Activated CD4-positive, CD25-positive, alpha-beta regulatory T cell treated with anti-CD3 and anti-CD28 coated beads, Interleukin-2, amount 50 U/mL, for 72 hours (primary cell): ENCODE measurements at places on chromosomes 6 and 20.

- no peak for DNase-seq
Observed at GRCh38 chr20:56171087-56172012, 77.2 kb upstream of the MC3R start.

DNA sequence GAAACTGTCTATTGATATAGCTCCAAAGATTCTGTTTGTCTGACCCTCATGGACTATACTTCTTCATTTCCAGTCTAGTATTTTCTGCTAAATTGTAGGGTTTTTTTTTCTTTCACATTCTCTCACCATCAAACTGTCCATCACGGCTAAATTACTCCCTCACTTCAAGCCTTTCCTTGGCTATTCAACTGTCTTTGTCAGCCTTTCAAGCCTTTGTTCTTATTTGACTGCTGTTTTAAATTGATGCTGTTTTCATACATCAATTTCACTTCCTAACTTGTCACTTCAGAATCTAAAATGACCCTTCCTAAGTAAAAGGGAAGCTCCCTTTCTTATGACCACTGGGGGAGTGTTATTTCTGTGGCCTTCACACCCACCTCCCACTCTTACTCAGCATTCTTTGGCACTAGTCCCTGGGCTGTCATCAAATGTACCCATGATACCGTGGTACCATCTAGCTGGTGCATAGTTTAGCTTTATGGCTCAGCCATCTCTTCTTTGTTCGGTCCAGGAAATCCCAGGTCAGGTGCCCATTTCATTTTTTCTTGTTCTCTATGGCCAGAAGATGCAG is 8.6 kb downstream of the GJA1 start:
- no peak for DNase-seq

DNA sequence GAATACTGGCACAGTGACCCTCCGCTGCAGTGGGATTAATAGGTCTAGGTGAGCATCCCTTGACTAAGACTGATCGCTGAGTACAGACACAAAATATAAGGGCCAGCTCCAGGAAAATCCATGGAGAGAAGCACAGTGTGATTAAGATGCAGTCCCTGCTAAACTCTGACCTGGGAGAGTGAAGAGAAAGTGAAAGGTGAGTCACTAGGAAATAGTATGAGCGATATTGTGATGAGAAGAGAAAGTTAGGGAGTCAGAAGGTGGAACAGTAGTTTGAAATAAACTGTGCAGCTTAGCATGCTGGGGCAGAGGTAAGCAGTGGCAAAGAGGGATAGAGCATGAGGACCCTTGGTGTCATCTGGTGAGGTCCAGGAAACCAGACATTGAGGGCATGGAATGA is 278.6 kb upstream of the MAP3K7 start:
- no peak for DNase-seq

DNA sequence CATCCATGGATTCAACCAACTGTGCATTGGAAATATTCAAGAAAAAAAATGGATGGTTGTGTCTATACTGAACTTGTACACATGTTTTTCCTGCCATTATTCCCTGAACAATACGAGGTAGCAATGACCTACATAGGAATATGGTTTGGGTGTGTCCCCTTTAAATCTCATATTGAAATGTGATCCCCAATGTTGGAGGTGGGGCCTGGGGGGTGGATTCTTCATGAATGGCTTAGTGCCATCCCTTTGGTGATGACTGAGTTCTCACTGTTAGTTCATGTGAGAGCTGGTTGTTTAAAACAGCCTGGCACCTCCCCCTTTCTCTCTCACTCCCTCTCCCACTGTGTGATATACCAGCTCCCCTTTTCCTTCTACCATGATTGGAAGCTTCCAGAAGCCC is 139.8 kb upstream of the BACH2 start:
- DNase-seq: no peak

DNA sequence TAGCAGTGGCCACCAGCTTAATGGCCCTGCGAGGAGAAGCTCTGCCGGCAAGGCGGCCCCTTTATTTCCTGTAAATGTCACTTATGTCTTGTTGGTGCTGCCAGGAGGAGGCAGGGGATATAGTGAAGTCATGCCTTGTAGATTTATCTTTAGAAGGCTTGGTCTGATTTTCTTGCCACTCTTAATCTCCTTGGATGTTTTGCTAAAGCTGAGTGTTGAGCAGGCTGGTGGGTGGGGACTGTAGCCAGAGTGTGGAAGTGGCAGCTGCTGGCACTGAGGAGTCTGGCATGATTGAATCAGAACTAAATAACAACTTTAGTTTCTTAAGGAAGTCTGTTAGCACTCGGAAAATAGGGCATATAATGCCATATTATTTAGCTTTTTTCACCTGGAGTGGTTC is 77.9 kb downstream of the PHF20 start:
- no peak for DNase-seq

GRCh38 chr6:168400037-168400436 is 40.9 kb upstream of the SMOC2 start:
- DNase-seq: no peak

- no peak for DNase-seq
Observed at GRCh38 chr6:140774080-140774505, 1358.6 kb upstream of the GJE1 start.

- no peak for DNase-seq
Observed at GRCh38 chr6:72321788-72322187, 300.1 kb upstream of the KCNQ5 start.

DNA sequence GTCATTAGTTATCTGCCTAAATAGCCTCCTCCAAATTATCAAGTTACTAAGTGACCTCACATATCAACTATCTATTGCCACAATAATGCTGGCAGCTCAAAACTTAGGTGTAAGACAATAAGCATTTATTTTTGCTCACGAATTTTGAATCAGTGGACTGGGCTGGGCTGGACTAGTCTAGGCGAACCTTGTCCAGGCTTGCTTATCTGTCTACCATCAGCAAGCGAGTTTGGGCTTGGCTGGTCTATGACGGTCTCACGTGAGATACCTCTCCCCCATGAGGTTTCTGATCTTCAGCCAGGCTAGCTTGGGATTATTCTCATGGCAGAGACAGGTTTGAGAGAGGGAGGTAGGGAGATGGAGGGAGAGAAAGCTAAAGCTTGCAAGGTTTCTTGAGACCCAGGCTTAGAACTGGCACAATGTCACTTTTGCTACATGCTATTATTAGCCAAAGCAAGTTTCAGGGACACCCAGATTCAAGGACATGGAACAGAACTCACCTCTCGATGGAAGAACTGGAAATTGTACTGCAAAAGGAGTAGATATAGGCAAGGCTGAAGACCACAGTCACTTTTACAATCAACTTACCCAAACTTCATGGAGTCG is 80.9 kb downstream of the WASF1 start:
- DNase-seq: no peak

DNA sequence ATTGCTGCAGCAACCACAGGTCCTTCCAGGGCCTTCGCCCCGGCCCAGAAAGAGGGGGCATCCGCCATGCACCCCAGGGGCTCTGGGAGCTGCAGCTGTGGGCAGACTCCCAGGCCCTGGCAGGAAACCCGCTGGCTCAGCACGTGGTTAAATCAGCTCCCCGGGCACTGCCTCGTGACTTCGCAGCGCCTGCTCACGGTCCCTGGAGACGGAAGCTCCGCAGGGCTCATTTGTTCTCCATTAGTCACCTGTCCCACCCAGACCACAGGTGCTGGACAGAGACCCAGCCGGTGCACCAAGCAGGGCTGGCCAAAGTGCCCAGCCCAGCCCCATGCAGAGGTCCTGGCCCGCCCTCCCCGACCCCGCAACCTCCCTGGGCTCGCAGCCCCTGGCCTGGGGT is 14.7 kb downstream of the KCNQ2 start:
- no peak for DNase-seq

- no peak for DNase-seq
Observed at GRCh38 chr6:116476002-116476678, 15.0 kb downstream of the CALHM6 start.

GRCh38 chr6:81788748-81789147 is 36.3 kb upstream of the TENT5A start:
- no peak for DNase-seq

GRCh38 chr20:57986666-57987065 is 241.8 kb downstream of the ANKRD60 start:
- DNase-seq: no peak

GRCh38 chr20:45538209-45538799 is 978 bp downstream of the WFDC6 start:
- no peak for DNase-seq

DNA sequence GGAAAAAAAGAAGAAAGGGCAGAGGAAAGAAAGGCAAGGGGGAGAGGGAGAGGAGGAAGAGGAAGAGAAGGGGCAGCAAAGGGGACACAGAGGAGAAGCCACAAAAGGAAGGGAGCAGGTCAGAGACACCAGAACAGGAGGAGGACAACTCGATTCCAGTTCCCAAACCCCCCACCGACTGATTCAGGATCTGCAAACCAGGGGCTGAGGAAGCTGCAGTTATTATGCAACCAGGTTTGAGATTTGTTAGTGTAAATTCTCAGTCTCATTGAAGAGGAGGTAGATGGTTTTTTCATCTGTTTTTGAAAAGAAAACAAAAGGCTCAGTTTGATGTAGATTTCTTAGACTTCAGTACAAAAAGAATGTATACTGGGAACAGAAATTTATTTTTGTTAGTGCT is 202.8 kb downstream of the FOXC1 start:
- no peak for DNase-seq

GRCh38 chr20:37142708-37143107 is 36.4 kb upstream of the RPN2 start:
- no peak for DNase-seq

DNA sequence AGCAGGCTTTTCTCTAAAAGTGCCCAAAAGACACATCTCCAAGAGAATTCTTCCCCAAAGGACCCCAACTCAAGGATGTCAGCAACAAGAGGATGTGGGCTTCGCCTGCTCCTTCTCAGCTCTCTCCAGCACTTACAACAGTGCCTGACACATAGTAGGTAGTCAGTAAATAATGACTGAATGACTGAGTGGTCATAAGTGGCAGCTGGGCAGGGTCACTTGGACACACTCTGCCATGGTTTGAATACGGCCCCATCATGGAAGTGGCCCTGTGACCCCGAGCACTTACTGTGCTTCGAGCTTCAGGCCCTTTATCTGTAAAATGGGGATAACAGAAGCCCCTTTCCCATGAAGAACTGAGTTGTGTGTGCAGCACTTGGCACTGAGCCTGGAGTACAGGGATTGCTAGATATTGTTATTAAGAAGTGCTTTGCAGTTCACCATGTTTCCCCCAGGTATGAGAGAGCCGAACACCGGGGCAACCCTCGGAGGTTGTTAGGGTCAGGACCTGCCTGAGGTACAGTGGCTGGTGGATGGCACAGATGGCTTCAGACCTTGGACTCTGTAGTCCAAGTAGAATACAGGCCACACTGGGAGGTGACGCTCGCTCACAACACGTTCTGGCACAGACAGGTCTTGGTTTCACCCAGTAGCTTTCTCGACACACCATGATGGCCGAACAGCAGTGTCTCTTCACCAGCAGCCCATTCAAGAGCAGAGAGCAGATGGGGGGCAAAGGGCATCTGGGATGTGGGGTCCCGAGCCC is 56.0 kb downstream of the NOL4L start:
- DNase-seq: no peak

- DNase-seq: no peak
Observed at GRCh38 chr6:39466631-39467030, 144.1 kb upstream of the KCNK16 start.

- DNase-seq: no peak
Observed at GRCh38 chr6:24064106-24064505, 61.9 kb upstream of the NRSN1 start.

DNA sequence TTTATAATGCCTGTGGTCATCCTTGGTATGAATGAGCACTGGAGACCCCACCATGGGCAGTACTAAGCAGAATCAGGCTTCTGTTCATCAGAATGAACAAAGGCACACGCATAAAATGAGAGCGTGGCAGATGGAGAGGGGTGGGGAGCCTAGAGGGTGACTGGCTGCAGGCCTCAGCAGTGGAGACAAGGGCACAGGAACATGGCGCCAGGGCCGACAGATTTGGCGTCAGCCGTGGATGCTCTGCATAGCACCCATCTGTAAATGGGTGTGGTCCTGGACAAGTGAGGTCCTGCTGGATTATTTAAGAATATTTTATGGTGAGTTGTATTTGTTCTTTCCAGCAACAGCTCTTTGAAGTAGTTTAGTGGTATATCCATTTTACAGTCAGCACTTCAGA is 33.1 kb downstream of the E2F3 start:
- DNase-seq: no peak

DNA sequence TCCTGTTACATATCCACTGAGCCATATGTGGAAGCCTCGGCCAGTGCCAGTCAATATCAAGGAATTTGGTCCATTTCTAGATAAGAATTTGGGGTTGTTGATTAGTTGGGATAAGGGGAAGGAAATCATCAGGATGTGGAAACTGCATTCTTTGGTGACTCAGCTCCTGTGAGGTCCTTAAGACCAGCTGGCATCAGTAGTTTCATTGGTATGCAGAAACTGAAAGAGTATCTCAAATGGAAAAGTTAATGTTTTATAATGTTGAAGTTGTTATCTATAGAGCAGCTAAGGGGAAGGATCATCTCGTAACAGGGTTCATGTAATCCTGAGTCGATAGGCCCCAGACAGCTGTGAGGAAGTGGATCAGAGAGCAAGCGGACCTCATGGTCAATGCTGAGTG is 87.9 kb upstream of the PRND start:
- no peak for DNase-seq

DNA sequence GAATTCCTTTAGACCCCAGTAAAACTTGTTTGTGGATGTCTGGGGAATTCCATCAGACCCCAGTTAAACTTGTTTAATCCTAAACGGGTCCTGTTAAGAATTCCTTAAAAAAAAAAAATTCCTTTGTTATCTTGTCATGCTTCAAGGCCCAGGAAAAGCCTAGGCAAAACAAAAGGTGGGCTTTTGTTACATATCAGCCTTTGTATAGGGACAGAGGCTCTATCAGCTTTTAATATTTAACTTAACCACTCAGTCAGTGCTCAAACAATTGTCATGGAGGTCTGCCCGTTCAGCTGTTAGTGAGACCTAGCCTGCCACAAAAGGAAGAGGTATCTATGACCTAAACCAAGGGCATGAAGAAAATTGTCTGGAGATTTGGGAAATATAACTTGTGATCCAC is 53.1 kb downstream of the SLC22A1 start:
- no peak for DNase-seq

- DNase-seq: no peak
Observed at GRCh38 chr6:1122083-1122482, 189.8 kb upstream of the FOXQ1 start.

- no peak for DNase-seq
Observed at GRCh38 chr6:18472941-18473340, 85.8 kb downstream of the RNF144B start.

GRCh38 chr6:131059486-131059885 is 3.6 kb downstream of the EPB41L2 start:
- DNase-seq: no peak

GRCh38 chr20:8557711-8558110 is 425.6 kb downstream of the PLCB1 start:
- DNase-seq: no peak

DNA sequence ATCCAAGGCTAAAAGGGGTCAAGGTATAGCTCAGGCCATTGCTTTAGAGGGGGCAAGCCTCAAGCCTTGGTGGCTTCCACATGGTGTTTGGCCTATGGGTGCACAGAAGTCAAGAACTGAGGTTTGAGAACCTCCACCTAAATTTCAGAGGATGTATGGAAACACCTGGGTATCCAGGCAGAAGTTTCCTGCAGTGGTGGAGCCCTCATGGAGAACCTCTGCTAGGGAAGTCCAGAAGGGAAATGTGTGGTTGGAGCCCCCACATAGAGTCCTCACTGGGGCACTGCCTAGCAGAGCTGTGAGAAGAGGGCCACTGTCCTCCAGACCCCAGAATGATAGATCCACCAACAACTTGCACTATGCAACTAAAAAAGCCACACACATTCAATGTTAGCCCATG is 678.7 kb upstream of the ADGRB3 start:
- DNase-seq: no peak
